HEK293T (cell line): ENCODE measurements at places on chromosomes 3 and 15.

DNA sequence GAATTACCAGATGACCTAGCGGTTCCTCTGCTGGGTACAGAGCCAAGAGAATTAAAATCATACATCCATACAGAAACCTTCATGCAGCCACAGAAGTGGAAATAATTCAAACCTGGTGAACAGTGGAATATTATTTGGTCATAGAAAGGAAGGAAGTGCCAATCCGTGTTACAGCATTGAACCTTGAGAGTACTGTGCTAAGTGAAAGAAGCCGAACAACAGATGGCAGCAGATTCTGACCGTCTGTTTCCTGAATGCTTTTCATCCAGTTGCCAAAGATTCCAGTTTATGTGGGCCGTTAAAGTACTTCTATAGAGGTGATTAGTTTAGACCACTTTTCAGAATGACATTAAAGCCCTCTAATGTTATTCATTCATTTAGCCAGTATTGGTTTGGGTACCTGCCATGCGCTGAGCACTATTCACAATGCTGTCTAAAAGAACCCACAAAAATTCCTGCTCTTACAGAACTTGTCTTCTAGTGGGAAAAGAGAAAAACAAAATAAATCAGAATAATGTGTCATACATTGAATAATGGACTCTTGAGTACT, 45.8 kb upstream of the SENP5 start:
- DNase-seq, result no peak

DNA sequence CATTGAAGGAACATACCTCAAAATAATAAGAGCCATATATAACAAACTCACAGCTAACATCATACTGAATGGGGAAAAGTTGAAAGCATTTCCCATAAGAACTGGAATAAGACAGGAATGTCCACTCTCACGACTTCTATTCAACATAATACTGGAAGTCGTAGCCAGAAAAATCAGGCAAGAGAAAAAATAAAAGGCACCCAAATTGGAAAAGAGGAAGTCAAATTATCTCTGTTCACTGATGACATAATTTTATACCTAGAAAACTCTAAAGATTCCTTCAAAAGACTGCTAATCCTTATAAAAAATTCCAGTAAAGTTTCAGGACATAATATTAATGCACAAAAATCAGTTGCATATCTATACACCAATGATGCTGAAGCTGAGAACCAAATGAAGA, 34.9 kb downstream of the SLC2A2 start:
- DNase-seq, result no peak

GRCh38 chr15:59636184-59636583, 21.1 kb downstream of the GTF2A2 start:
- no peak for DNase-seq

- no peak for DNase-seq
Measured at GRCh38 chr3:140917772-140918171, 23.9 kb upstream of the SLC25A36 start.

DNA sequence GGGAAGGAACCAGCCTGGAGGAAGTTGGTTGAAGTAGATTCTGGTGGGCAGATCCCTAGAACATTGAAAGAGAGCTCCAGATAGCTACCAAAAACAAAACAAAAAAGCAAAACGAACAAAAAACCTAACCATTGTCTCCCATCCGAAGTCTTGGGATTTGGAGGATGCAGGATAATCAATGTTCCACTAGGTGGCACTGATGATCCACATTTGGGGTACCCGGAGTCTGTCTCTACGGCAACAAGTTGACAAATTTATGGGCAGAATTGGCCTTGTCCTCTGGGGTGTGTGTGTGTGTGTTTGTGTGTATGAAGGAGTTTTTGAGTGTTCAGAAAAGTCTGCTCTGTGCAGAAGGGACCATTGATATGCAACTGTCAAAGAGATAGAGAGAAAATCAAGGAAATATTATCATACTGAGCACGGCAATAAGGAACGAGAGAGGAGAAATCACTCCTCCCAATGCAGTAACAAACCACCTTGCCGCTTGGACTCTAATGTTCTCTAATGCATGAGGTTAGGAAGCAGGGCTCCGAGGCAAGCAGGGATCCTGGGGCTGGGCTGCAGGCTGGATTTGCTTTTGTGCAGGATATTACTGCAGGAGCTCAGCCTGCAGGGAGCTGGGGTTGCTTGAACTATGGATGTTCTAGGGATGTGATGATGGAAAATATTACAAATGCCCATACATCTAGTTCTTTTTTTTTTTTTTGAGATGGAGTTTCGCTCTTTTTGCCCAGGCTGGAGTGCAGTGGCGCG, 59.8 kb upstream of the KLHL25 start:
- peak; percentile 76 for DNase-seq

GRCh38 chr15:80107774-80108173, 45.0 kb upstream of the FAH start:
- DNase-seq, result no peak

DNA sequence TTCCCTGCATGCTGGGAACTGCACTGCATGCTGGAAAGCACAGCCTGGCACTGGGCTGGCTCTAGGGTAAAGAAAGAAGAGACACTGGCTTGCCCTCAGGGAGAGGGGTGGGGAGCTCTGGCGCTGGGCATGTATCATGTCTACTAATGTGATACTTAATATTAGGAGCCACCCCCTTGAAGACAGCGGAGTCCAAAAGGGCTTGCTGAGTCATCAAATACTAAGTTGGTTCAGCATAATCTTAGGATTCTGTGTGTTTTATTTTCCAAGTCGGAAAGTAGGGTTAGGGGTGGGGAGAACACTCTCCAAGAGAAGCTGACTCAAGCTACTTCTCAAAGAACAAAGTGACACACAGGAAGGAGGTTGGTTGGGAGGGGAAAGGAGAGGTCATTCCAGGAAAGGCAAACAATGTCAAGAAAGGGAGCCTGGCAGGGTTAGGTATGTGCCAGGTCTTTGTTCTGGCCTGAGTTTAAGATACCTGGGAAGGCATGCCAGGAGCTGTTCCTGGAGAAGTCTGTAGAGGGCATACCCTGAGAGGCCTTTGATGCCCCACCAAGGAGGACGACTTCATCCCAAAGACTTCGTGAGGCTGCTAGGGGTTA, 237.8 kb upstream of the NR2E3 start:
- peak; percentile 16 for DNase-seq

DNA sequence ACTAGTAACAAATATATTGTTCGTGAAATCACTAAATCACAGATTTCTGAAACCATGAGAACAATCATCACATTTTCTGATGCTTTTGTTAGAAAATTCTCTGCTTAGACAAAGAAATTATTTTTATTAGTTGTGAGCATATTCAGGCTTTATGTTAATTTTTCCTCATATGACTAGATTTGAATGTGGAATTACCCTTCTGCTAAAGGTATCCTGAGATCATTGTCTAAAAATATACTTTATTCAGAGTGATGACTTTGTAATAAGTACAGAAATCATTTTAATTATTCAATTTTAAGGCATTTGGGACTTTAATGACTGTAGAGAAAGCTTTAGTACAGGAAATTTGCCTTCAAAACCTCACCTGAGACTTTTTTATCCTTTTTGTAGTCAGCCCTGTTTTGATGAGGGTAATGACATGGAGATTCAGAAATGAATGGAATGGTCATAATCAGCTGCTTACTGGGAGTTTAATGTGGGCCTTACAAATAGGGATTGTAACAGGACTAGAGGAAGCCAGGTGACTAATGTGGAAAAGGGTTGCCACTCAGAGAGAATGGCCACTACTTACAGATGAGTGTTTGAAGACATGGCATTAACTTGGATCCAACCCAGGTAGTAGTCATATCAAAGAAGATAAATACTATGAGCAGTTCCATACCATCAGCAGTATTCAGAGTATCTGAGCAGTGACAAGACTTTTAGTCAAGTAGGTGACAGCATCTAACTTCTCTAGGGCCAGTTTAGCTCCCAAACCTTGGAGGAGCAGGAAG, 148.3 kb downstream of the MBNL1 start:
- no peak for DNase-seq

DNA sequence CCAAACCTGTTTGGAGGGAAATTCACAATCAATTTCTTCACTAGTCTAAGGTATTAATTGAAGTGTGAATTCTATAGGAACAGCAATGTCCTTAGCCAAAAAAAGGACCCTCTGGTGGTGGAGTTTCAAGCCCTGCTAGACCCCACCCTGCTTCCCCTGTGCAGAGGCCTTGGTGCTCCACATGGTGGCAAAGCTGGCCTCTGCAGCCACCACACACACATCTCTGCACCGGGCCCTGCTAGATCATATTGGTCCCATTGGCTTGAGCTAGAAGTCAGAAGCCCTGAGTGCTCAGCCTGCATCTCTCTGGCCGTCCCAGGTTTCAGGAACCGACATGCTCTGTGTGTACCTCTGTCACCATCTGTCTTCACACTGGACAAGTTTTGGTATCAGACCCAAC, 220.9 kb upstream of the TRIM42 start:
- DNase-seq, result no peak

DNA sequence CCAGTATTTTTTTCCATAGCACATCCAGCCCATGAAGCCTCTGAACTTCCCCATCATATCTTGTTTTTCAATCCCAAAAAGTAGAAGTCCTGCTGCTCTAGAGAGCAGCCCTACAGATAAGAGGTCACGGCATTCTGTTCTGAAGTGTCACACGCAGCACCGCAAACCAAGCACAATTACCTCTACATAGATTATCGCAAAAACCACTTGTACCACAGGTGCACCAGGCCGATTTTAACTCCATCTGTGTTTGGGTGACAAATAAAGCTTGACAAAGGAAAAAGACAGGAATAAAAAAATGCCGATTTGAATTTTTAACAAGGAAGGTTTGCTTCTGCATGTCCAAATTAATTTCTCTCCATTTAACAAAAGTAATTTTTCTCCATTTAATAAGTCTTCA, 113.7 kb downstream of the MYO5A start:
- no peak for DNase-seq

- DNase-seq, result no peak
Measured at GRCh38 chr3:4231041-4231440, 72.1 kb upstream of the SETMAR start.

DNA sequence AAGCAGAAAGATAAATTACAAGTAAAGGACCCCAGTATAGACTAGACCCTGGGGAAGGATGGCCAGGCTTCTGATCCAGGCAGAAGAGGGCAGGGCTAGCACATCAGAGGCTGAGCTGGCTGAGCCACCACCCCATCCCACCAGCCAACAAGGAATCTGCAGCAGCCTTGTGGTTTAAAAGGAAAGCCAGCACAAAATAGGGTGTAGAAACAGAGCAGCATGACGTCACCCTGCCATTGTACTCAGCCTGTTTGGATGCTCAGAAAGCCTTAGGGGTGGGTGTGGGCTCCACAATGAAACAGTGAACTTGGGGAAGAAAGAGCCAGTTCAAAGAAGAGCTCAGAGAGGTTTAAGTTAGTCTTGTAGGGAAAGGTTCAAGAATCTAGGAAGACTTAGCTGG, 28.2 kb downstream of the DUOX1 start:
- DNase-seq, result no peak

- DNase-seq, result no peak
Measured at GRCh38 chr15:38714309-38715072, 149.9 kb upstream of the RASGRP1 start.

- DNase-seq, result no peak
Measured at GRCh38 chr3:59690886-59691285, 641.1 kb upstream of the CFAP20DC start.

- DNase-seq, result peak; percentile 20
Measured at GRCh38 chr3:58422756-58423325, 10.8 kb downstream of the PDHB start.

DNA sequence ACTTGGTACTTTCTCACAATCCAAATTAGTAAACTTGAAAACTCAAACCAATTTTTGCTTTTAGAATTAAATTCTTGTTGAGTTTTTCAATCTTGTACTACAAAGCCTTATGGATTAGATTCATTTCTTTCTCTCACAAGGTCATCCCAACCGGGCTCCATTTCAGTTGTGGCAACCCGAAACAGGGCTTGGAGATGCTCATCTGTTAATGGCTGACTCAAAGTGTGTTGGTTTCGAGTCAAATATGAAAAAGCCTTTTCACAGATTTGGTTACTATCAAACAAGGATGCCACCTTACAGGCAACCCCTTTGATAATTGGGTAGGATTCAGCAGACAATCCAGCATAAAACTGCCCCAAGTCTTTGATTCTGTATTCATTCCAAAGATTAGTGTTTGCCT, 1.8 kb downstream of the EPM2AIP1 start:
- DNase-seq, result no peak

DNA sequence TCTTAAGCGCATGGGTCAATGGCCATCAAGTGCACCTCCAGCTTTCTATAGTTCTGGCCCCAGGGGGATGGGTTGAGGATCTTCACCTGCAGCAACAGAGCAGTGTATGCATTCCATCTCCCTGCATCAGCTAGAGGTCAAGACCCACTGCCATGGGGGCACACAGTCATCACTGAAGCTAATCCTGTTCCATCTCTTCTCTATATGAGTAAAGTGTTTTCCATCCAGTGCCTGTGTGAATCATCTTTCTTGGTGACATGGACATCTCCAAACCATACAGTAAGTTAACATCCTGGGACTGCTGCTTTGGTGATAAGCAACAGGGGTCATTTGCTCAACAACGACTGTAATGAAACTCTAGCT, 4.4 kb upstream of the ENTPD3 start:
- no peak for DNase-seq

- no peak for DNase-seq
Measured at GRCh38 chr3:11238060-11238459, 34.1 kb upstream of the ATG7 start.

GRCh38 chr3:21806733-21807132, 55.7 kb upstream of the ZNF385D start:
- DNase-seq, result no peak

DNA sequence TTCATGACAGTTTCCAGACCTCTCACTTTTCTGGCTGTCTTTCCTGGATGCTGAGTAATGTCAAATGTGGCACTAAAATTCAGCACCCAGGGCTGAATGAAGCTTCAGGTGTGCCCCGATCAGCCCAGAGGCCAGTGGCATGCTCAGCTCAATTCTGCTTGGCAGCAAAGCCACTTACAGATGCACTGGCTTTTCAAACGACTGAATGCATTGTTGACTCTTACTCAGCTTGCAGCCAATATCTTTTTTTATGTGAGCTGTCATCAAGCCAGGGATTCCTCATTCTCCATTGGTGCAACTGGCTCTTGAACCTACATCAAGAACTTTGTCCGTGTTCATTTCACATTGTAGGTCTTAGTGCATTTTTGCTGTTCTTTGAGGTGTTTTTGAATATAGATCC, 60.7 kb downstream of the ZDHHC19 start:
- DNase-seq, result no peak

- peak; percentile 69 for DNase-seq
Measured at GRCh38 chr3:159765030-159765859, 223.4 kb upstream of the IL12A start.

DNA sequence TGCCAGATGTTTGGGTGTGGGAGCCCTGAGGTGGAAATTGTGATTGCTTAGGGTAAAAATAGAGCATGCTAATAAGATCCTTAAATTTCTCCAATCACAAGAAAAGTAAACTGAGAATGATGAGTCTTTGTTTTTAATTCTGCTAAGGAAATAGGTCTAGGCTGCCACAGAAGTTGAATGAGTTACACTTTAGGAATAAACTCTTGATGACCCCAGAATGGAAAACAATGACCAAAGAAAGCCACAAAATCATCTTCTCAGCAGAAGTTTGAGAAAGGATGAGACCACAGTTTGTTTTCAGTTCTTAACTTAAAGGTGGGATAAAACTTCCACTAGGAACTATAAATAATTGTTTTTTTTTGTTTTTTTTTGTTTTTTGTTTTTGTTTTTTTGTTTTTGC, 164.6 kb upstream of the BCL6 start:
- DNase-seq, result no peak
